ENCODE measurements at places on chromosomes 4 and X. TPM values are rescaled to one million over a fixed set of nuclear protein-coding genes. Genes with fewer than 3 reads are reported as not detected.

ENOPH1 gene
- polyA plus RNA-seq = 36.0 TPM

DNA sequence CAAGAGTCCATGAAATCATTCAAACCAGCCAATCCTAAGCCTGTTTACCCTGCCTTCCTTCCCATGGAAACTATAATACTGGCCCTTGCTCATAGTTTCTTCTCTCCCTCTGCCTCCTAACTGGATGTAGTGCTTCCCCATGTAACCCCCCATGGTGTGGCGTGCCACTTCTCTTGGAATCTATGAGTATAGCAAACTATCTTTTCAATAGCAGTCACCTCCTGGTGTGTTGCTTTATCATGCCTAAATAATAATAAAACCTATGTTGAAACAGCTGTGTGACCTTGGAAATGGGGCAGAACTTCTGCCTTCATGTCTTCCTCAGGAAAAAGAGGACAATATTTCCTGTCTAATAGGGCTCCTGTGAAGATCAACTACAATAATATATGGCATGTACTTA is 234.8 kb upstream of the EDNRA start:
- DNase-seq = no peak

DNA sequence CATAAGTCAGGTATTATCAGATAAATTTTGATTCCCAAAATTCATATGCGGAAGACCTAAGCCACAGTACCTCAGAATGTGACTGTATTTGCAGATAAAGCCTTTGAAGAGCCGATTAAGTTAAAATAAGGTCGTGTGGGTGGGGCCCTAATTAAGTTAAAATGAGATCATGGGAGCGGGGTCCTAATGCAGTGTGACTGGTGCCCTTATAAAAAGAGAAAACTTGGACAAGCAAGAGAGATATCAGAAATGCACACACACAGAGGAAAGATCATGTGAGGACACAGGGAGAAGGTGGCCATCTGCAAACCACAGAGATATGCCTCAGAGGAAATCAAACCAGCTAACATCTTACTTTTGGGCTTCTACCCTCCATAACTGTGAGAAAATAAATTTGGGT is 236.1 kb downstream of the FBXO8 start:
- no peak for DNase-seq

DNA sequence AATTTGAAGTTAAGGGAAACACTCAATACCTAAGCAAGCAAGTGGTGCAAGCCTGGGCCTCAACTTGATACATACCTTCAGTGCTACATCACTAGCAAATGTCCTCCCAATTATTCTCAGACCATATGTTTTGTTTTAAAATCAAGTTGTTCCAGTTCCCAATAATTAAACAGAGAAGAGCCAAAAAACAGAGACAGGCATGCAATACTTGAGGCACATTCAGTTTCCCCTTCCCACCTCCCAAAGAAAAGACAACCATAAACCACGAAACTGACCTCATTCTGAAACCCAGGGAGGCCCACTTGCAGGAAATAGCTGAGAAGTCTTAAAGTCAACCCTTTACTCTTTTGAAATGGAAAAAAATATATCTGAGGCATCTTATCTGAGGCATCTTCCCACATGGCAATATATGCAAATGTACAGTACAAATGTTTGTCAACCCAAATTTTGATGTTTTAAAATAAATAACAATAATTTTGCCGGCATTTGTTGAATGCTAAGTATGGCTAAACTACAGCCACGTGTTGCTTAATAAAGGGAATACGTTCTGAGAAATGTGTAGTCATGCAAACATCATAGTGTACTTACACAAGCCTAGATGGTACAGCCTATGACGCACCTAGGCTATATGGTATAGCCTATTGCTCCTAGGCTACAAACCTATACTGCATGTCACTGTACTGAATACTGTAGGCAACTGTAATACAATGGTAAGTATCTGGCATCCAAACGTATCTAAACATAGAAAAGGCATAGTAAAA is 147.5 kb downstream of the TSPAN5 start:
- DNase-seq = no peak

CXorf58 gene
- 0.37 TPM for polyA plus RNA-seq

DNA sequence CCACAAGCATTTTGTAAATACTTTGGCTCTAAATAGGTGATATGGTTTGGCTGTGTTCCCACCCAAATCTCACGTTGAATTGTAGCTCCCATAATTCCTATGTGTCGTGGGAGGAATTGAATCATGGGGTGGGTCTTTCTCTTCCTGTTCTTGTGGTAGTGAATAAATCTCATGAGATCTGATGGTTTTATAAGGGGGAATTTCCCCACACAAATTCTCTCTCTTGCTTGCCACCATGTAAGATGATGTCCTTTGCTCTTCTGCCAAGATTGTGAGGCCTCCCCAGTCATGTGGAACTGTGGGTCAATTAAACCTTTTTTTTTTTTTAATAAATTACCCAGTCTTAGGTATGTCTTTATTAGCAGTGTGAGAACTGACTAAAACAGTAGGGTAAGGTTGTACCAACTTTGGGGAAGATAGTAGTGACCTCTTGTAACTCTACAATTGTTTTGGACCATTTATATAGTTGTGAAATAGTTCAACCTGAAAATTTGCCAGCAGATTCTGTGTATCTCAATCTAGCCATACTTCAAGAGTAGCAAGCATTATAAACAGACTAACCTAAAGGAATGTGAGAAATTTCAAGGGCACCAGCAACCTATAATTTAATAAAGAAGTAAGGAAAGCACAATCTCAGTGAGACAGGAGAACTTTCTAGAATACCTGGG is 727.8 kb downstream of the GRID2 start:
- DNase-seq = no peak

TXK gene
- polyA plus RNA-seq = 0.26 TPM

- no peak for DNase-seq
Observed at GRCh38 chr4:163610648-163611047, 116.2 kb downstream of the TMA16 start.

DNA sequence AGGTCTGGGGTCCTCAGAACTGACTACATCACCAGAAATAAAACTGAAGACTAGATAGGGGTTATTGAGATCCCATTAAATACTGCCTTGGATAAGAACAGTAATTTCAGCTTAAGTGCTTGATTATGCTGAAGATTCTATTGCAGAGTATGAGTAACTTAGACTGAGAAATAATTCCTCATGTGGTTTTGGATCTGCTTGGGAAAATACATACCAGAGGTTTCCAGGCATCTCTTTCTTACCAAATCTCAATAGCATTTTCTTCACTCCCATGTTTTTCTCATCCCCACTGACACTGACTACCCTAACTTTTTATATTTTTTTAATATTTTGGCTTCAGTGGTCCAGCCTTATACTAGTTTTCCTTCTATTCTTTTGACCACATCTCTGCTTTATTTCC is 92.0 kb upstream of the TEX13D start:
- DNase-seq = no peak

GRCh38 chr4:1234309-1234695 is 14.6 kb downstream of the CTBP1 start:
- no peak for DNase-seq

DNA sequence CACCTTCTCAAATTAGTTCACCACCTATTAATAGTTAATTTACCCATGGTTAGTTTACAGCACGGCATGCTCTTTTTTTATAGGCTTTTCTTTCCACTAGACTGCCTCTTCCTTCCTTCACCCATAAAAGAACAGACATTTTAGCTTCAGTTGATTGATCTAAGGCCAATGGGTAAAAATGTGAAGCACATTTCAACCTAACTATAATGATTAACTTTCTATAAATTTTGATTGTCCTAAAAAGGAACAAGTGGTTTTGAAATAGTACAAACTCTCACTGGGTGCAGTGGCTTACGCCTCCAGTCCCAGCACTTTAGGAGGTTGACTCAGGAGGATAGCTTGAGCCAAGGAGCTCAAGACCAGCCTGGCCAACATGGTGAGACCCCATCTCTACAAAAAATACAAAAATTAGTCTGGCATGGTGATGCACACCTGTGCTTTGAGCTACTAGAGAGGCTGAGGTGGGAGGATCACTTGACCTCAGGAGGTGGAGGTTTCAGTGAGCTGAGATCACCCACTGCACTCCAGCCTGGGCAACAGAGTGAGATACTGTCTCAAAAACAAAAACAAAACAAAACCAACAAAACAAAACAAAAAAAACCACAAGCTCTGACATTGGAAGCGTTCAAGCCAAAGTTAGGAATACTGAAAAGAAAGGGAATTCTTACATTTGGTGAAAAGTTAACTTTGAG is 89.9 kb upstream of the FAT1 start:
- DNase-seq = no peak

IL2RG gene
- 3.1 TPM for polyA plus RNA-seq

- no peak for DNase-seq
Observed at GRCh38 chrX:37509349-37509748, 62.1 kb upstream of the LANCL3 start.

Data from kidney (tissue), 22 donors.